ENCODE measurements at places on chromosomes 13 and 19.

GRCh38 chr19:52963247-52963618 lies 552 bp upstream of the ZNF816 start:
- no peak for DNase-seq

DNA sequence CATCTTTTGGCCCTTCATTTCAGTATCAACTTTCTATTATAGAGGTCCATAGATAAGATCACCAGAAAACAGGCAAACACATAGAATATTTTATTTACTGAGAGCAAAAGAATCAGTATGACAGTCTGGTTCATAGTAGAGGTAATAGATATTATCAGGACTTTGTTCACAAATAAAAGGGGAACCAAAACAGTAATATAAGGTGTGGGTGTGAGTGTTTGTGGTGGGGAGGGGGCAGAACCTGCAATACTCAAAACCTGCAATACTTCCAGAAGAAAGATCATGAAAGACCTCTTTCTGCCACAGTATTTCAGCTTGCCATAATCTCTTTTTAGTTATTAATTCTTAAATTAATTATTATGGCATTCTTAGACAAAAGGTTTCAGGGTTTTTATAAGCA lies 578.7 kb upstream of the SLITRK1 start:
- no peak for DNase-seq

- DNase-seq: no peak
Measured at GRCh38 chr19:14577264-14577663, 5.4 kb upstream of the NDUFB7 start.

DNA sequence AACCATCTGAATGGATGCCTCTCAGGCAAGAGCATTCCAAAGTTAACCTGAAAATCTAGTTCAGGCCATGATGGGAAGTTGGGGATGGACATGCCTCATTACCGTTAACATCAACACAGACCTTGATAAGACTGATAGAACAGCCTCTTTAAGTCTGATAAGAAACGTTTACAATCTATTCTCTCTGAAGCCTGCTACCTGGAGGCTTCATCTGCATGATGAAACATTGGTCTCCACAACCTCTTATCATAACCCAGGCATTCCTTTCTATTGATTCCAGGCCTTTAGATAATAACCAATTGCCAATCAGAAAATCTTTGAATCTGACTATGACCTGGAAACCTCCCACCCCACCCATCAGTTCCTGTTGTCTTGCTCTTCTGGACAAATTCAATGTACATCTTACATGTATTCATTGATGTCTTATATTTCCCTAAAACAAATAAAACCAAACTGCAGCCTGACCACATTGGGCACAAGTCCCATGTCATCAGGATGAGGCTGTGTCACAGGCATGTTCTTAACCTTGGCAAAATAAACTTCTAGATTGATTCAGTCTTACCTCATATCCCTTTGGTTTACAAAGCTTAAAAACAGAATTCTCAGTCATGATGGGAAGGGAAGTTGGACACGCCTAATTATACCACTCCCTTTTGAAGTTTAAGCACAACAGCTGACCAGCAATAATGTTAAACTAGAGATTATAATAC lies 843.8 kb upstream of the SPRY2 start:
- no peak for DNase-seq

DNA sequence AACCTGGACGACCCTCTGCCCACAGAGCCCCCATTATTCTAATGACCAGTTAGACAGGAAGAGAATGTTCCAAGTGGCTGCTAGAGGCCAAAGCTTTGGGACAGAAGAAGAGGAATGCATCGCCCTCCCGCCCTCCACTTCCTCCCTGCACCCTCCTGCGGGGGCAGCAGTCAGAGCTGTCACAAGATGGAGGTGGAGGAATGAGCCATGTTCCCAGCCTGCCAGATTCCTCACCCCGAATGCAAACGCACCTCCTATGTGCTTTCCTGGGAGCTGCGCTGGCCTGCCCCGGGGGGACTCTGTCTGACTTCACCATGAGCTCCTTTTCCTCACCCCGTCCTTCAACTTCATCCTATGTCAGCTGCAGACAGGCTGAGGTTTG lies 1.7 kb downstream of the YJEFN3 start:
- DNase-seq: no peak

DNA sequence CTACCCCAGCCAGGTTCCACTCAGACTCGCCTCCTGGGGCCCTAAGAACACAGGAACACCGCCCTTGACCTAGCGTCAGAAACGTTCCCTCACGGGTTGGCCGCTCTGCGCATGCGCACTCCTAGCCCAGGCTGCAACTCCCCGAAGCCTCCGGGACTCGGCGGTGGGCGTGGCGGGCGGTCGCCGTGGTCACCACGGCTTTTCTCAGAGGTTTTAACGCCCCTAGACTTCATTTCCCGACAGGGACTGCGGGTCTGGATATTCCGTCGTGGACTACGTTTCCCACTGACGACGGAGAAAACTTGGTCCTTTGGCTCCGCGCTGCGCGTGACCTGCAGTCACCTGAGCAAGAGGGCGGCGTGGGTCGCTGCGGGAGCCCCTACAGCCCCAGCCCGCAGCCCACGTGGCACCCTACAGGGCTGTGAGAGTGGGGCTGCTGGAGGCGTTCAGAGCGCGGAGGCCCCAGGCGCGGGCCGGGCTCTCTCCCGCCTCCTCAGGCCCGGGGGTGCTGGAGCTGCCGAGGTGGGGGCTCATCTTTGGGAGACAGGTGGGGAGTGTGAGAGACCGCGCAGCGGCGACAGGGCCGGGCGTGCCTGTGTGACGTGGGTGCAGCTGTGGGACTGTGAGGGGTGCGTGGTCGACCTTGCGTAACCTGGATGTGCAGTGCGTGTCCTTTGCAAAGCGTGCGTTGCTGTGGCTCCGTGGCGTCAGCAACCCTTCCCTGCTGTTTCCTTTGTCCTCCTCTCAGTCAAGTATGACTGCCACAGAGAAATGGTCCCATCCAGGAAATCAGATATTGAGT lies 38.0 kb upstream of the ZNF573 start:
- peak; percentile 15 for DNase-seq

GRCh38 chr13:20128459-20128931 lies 32.4 kb downstream of the GJA3 start:
- no peak for DNase-seq

GRCh38 chr19:33403973-33404304 lies 30.4 kb downstream of the CEBPG start:
- DNase-seq: no peak

- peak; percentile 77 for DNase-seq
Measured at GRCh38 chr19:7636691-7637373, at the start of gene STXBP2. STXBP2 (plus strand) TSS chr19:7637110; CDS start chr19:7637150, 40 bp downstream.

GRCh38 chr19:38956264-38956663 lies 19.3 kb downstream of the FBXO17 start:
- no peak for DNase-seq

GRCh38 chr19:33668968-33669367 lies 47.2 kb downstream of the CHST8 start:
- no peak for DNase-seq

GRCh38 chr13:95289020-95289444 lies 12.2 kb downstream of the ABCC4 start:
- DNase-seq: no peak

GRCh38 chr13:49998714-49999624 lies 2.1 kb downstream of the TRIM13 start:
- no peak for DNase-seq

GRCh38 chr13:99955747-99956472 lies 15.7 kb downstream of the ZIC5 start:
- no peak for DNase-seq

DNA sequence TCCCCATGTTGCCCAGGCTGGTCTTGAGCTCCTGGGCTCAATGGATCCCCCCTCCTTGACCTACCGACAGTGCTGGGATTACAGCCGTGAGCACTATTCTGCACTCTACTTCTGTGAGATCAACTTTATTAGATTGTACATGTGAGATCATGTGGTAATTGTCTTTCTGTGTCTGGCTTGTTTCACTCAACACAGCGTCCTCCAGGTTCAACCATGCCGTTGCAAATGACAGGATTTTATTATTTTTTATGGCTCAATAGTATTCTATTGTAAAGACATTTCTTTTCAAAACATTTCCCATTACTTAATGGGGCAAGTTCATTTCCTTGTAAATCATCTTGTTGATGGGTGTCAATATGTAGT lies 1.5 kb upstream of the OBI1 start:
- no peak for DNase-seq

- DNase-seq: no peak
Measured at GRCh38 chr13:97974773-97975172, 21.3 kb downstream of the IPO5 start.

DNA sequence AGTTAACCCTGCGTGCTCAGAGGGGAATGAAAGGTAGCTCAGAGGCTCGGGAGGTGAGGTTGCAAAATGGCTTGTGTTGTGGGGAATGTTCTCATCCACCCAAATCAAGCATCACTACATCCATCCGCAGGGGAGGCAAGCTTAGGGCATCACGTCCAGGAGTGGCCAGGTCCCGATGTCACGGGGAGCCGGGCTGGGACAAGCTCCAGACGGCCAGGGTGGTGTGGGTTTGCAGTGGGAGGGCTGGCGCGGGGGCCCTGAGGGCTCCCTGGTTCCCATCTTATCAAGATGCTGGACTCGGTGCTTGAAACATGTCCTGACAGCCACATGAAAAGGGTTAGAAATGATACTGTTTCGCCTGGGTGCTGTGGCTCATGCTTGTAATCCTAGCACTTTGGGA lies 25.8 kb downstream of the EPN1 start:
- no peak for DNase-seq

DNA sequence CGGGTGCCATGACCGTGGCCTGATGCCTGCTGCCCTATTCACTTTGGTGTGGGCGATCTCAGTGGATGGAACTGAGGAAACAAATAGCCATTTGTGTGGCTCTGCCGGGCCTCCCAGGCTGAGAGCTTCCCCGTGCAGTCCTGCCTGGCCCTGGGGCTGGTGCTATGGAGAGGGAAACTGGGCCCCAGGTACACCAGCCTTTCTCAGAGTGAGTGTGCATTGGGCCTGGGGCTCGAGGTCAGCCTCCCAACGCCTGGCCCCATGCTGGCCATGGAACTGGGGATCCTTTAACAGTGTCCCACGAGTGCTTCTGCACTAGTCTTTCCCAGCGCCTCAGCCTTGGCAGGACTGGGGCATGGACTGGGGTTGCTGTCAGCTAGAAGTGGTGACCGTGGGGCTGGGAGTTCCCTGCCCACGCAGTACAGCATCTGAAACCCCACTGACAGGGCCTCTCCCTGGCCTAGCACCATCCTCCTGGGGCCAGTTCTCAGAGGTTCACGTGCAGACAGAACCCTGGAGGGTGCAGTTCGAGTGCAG lies 10.5 kb downstream of the PLEKHF1 start:
- DNase-seq: no peak

GRCh38 chr13:109476001-109476400 lies 310.4 kb downstream of the IRS2 start:
- no peak for DNase-seq

GRCh38 chr13:58852076-58852475 lies 1220.5 kb downstream of the PCDH17 start:
- DNase-seq: no peak

DNA sequence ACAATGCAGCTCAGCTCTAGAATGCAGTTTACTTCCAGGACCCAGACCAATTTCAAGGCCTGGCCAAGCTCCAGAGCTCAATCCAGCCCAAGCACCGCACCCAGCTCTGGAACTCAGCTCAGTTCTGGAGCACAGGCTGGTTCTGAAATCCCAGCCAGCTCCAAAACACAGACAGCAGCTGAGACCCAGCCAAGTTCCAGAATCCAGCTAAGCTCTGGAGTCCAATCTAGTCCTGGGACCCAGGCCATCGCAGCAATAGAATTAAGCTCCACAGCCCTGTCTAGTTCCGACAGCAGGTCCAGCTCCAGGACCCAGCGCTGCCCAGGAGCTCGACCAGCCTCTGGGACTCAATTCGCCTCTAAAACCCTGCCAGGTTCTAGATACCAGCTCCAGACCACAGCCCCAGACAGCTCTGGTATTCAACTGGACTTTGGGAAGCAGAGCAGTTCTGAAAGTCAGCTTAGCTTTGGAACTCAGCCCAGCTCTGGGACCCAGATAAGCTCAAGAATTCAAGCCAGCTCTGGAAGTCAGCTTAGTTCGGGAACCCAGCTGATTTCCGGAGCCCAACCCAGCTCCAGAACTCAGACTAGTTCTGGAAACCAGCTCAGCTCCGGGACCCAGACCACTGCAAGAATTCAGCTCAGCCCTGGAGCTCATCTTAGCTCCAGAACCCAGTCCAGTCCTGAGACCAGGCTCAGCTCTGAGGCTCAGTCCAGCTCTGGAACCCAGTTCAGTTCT lies 6.8 kb downstream of the GIPC3 start:
- DNase-seq: no peak

DNA sequence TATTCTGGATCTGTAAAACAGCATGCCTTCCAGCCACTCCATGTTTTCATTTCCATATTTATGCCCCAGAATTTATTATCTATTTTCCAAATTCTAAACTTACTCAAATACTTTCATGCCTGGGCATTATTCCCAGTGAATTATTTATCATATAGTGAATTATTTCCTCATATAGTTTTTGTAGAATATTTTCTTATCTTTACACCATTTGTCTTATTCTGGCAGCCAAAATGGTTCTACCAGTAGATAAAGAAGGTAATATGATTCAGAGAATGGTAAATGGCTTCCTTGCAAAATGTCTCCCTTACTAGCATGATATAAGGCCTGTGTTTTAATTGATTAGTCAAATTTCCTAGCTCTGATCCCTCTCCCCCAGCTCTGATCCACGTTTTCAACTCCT lies 305.8 kb downstream of the SPRY2 start:
- no peak for DNase-seq

DNA sequence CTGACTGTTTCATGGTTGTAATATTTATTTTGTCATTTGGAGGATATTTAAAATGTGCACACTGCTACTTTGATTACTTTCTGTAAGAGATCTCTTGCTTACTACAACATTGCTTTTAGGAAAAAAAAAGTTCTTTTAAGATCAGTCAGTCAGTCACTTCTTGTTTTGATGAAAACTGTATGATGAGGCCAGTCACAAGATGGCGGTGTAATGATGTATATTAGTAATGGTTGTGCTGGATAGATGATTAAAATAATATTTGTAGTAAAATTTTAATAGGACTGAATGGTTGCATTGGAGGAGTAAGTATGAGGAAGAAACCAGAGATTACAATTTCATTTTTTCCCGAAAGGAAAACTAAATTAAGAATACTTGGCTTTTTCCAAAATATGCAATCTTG lies 2411.1 kb downstream of the PCDH9 start:
- no peak for DNase-seq

DNA sequence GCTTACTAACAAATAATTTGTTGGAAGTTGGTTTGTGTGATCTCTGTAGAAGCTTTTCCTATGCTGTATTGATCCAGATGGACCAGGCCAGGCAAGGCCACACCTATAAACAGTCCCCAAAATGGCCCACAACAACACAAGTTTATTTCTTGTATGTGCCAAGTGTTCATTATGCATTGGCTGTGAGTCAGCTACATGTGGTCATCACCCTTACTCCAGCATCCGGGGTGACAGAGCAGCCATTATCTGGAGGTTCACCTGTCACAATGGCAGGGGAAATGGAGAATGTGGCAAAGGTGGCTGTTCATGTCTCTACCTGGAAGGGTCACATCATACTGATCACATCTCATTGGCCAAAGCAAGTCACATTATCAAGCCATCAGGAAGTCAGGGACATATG lies 164.3 kb downstream of the DCT start:
- DNase-seq: no peak

Measured in activated CD8-positive, alpha-beta memory T cell treated with anti-CD3 and anti-CD28 coated beads for 1 hour (primary cell).